ENCODE measurements at places on chromosomes 12 and 14.
A peak's percentile ranks its signal among the peaks of the same experiment; 100 is the strongest.

GRCh38 chr12:123546281-123546680 lies 12.8 kb upstream of the RILPL1 start:
- DNase-seq = no peak

DNA sequence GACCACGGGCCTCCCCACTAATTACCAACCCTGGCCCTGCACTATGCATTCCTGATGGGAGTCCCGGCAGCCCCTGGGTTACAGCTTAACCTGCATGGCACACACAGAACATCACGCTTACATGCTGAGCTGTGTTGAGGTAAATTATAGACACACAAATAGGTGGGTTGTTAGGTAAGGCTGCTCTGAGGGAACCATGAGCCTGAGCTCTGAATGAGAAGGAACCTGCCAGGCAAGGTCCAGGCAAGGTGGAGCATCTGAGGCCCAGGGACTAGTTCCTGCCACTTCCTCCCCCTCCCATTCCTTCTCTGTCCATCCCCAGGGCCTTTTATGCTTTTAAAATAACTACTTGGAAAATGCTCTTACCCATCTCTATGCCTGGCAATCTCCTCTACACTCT lies 82.7 kb upstream of the ESRRB start:
- no peak for DNase-seq

DNA sequence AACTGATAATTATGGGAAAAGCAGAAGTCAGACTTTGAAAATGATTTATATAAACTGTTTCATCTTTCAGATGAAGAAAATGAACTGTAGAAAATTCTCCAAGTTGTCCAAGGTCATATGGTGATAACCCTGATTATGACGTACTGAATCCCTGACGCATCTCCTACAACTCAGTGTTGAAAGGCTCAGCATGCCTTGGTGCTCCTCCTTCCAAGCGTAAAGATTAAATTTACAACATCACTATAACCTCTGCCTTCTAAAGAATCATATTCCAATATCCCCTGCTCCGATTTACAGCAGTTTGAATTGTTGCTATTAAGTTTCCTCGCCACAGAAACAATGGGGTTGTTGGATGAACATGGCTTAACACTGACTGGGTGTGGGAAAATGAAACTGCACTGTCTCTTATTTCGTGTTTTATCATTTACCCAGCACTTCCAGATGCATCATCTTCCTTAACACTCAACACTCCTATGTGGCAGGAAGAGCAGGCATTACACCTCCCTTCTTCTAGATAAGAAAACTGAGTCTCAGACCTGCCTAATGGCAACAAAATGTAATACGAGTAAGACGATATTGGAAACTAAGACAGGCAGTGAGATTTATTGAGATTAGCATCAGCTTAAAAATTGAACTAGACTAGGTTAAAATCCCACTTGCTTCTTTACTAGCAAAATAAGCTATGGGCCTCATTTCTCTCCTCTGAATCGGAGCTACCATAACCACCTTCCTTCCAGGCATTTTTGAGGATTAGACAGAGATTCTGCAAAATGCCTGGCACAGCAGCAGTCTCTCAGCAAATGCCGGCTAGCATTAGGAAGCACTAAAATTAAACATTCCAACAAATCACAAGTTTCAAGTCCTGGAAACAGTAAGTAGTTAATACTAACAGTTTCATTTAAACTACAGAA lies 74.2 kb downstream of the PPM1H start:
- DNase-seq = no peak

DNA sequence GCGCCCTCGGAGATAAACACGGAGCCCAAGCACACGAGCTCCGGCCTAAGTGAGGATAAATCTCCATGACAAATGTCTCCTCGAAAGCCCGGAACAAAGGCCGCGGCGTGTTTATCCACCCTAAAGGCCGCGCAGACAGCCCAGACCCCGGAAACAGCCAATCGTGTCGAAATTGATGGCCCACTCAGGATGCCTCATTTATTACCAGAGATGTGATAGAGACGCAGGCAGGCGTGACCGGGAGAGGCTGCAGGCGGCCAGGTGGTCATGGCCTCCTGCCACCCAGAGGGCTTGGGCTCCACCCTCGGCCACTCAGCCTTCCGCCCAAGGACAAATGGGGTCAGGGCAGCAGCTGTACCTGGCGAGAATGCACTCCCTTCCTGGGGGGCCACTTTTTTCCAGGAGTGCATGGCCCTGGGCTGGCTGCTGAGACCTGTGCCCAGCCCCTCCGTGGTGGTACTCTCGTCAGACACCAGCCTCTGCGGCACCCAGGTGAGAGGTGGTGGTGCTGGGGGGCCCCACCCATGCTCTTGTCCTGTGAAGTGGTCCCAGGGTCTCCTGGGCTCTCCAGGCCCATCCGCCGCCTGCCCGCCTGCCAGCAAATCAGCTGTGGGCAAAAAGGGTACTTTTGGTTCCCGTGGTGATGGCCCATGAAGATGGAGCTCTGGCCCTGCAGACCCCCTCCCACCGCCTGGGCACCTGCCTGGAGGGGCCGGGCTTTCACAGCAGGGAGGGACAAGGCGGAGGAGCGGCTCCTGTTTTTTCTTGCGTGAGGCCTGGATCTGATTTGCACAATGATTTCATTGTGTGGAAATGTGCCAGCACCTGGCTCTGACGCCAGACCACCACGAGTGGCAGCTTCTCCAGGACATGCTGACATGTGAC lies 211.5 kb upstream of the C14orf180 start:
- DNase-seq = no peak

DNA sequence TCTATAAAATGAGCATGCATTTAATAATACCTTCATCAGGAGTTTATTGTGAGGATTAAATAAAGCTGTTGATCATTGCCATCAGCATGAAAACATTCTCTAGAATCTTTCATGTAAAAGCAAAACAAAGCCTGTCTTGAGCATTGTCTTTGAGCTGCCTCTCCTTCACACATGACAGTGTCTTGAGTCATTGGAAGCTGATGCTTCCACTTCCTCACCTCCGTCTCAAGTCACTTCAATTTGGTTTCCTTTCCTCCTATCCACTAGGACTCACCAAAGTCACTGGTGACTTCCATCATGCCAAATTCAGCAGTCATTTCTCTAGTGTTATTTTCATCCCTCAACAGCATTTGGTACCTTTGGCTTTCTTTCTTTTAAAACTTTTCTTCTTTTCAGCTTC lies 31.6 kb upstream of the MYBPC1 start:
- DNase-seq = no peak

- no peak for DNase-seq
Observed at GRCh38 chr14:23513818-23514643, 37.5 kb downstream of the ZFHX2 start.

GRCh38 chr12:52310622-52311284 lies 10.4 kb downstream of the KRT83 start:
- DNase-seq = no peak

DNA sequence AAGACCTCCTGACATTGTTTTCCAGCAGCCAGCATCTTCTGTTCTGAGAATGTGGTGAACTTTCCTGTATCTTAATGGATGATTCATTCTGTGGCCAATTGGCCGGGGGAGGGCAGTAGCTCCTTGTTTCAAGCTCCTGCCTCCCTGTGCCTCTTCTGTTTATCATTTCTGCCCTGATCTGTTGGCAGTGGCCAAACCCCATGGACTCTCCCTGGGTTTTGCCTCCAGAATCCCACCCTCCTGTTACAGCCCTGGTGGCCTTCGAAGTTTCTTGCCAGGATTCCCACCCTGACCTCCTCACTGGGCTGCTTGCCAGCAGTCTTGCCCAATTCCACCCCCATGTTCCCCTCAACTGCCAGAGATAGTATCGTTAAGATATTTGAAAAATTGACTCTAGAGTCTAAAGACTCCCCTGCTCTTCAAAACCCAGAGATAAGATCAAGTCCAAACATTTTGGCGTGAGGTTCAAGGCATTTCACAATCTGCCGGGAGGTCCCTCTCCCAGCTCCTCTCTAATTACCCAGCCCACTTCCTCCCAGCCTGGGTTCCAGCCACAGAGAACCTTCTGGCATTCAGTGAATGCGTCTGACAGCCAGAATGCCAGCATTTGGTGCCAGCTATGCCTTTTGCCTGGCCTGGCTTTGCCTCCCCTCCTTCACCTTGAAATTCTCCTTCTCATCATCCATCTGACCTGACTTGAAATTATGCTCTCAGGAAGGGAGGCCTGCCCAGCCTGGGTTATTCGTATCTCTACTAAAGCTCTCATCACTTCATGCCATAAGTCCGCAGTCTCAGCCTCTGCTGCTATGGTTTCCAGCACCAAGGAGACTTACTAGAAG lies 37.7 kb upstream of the TXNRD1 start:
- peak; percentile 59 for DNase-seq

DNA sequence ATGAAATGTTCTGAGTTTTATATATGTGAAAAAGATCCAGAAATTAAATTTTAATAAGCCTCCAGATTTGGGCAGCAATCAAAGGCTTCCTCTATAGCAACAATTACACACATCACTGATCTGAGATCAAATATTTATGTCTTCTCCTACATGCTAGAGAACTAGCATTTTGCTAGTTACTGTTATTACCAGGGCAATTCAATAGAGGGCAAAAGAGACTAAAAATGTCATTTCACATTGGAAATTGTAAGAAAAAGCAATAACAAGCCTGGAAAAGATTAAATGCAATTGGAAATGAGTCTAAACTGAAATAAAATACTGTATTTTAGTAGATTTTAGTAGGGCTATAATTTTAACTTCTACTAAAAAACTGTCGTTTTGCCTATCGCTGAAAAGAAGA lies 32.6 kb upstream of the ANO6 start:
- no peak for DNase-seq

- DNase-seq = no peak
Observed at GRCh38 chr14:85071447-85071846, 458.5 kb upstream of the FLRT2 start.

DNA sequence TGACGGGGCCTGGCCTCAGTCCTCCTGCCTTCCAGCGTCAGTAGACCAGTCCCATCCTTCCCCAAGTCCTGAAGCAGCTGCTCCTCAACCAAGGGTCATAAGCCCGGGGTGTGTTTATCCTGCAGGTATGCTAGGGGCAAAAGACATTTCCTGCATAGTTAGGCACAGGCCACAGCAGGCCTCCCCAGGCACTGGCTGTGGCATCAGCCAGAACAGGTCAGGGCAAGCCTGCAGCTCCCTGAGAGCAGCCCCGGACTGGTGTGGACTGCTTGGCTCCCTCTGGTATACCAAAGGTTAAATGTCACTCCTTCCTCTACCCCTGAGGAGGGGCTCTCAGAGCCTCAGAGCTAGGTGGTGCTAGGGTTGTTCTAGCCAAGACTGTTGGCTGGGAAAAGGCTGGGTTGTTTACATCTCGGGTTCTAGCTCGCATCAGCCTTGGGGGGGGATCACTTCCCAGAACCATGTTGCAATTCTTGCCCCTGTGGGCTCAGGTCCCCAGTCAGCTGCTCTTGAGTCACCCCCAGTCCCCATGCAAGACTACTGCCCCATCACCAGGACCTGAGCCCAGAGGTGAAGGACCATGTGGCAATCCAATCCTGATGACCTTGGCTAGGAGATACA lies 2.9 kb downstream of the MMP14 start:
- no peak for DNase-seq

DNA sequence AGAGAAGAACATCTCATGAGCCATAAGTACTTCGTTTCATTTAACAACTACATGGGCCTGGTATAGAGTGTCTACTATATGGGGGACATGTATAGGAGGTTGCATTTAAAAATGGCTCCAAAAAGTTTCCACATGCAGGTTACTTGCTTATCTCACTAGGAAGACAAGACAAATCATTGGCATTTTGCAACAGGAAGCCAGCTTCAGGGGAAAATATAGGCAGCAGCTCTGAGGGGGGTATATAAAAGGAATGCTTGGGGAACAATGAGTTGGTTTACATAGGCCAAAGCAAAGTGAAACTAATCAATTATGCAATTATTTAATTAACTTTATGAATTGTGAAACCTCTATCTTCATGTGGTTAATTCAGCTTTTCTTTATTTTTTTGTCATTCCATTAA lies 225.3 kb downstream of the KCNH5 start:
- no peak for DNase-seq

GRCh38 chr12:59304077-59304721 lies 291.6 kb upstream of the SLC16A7 start:
- DNase-seq = no peak

- no peak for DNase-seq
Observed at GRCh38 chr12:58596381-58596780, 323.9 kb downstream of the LRIG3 start.

DNA sequence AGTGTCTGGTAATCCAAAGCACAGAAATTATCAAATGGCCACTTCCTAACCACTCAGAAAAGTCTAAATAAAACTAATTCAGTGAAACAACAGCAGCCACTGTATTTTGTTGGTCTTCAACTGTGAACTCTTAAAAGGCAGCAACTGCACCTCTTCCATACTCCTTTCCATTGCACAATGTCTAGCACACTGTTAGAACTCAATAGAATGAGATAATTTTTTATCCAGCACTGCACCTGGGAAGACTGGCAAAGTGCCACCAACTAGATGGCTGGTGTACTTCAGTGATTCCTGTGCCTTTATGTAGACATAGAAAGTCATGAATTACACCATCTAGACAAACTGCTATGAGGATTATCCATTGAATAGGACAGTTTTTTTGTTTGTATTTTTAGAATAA lies 26.2 kb downstream of the LGR5 start:
- DNase-seq = no peak

DNA sequence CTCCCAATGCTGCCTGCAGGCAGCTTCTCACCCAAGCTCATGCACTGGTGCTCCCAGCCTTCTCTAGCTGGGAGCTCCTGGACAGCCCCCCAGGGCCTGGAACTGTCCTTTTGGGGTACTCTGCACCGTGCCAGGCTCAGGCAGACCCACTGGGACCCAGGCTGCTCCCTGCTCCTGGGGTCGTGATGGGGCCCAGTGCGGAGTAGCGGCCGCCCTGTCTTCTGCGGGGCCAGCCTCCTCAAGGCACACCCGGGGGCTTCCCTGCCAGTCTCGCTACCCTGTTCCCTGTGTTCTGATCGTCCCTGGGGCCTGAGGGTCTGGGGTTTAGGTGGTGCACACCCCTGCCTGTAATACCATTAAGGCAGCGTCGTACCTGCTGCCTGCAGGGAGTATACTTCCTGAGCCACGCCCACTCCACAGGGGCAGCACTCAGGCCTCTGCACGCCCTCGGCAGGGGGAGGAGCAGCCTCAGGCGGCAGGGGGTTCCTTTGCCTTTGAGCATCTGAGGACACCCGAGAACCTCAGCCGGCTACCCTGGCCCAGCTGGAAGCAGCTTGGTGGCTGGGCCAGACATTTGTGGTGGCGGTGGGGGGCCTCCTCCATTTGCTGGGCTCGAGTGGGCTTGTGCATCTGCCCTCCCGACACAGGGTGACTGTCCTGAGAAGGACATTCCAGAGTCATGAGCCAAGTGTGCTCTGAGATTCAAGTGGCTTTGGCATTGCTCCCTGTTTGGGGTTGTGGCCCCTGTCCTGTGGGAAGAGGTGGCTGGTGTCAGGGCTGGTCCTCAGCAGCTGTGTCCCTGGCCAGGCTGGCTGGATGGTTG lies 9.2 kb upstream of the CRIP2 start:
- no peak for DNase-seq

- DNase-seq = no peak
Observed at GRCh38 chr12:120771097-120771496, 45.5 kb downstream of the ACADS start.

- DNase-seq = no peak
Observed at GRCh38 chr12:54595471-54595870, 7.0 kb upstream of the PPP1R1A start.

- no peak for DNase-seq
Observed at GRCh38 chr12:100826323-100826722, 31.7 kb downstream of the ANO4 start.
